ENCODE measurements at places on chromosomes 1 and 21.

DNA sequence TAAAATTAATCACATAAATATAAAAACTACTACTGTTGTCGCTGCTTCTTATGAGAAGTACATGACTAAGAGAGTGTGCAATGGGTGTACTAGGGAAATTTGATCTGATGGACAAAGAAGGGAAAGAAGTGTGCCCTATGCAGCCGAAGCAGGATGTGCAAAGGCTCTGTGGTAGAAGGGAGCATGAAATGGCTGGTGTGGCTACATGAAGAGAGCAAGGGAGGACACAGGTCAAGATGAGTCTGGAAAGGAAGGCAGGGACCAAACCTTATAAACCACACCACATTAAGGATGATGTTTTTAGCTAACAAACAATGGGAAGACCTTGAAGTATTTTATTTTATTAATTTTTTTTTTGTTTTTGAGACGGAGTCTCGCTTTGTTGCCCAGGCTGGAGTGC is 20.0 kb downstream of the MAB21L3 start:
- DNase-seq, result no peak

- DNase-seq, result no peak
These were observed 177.7 kb downstream of the NCAM2 start for GRCh38 chr21:21175798-21176334.

- no peak for DNase-seq
These were observed 18.0 kb upstream of the ARHGEF16 start for GRCh38 chr1:3436451-3436850.

- no peak for DNase-seq
These were observed 1.3 kb upstream of the ZBTB7B start for GRCh38 chr1:155001425-155001674.

DNA sequence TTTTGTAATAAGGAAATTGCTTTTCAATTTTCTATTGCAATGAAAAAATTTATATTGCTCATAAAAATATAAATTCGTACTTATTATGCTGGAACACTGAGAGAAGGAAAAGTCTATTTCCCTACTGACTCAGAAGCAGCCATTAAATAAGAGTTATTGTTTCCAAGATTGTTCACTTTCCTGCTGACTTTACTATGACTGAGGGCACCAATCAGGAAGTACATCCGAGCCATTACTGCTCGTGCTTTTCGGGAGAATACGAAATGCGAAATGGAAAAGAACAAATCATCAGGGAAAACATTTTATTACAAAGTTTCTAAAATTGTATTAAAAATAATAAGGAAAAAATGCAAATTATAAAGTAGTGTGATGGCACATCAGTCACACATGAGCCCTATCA is 204.8 kb downstream of the AKT3 start:
- no peak for DNase-seq

DNA sequence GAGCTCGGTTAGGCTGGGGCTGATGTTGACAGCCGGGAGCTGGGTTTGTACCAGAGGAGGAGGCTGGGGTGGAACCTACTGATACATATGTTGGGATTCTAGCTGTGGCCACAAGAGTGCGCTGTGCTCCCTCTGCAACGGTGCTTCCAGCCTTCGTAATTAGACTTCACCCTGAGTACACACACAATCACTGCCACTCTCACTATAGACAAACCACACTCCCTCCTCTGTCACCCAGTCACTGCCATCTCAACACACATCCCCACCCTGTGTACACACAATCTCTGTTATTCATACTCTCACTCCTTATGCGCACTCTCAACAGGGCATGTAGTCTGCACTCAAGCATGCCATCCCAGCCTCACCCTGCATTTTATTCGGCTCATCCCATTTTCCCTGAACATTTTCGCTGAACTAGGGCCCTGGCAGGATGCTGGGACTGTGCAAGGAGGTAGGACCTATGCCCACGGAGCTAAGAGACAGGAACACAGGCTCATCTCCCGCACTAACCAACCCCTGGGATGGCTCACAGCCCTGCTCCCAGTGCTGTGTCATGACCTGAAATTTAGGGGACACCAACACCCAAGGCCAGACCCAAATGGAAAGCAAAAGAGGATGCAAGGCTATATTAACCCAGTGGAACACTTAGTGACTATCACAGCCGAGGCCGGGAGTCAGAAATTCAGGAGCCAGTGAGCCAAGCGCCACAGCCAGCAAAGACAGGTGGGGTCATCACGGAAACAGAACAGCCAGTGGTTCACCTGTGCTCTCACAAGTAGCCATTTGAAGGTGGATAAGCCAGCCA is 5.7 kb downstream of the GJB3 start:
- peak; percentile 64 for DNase-seq

- no peak for DNase-seq
These were observed 13.1 kb upstream of the SLC25A34 start for GRCh38 chr1:15722836-15723532.

GRCh38 chr1:212229654-212230053 is 55.6 kb upstream of the PPP2R5A start:
- no peak for DNase-seq

DNA sequence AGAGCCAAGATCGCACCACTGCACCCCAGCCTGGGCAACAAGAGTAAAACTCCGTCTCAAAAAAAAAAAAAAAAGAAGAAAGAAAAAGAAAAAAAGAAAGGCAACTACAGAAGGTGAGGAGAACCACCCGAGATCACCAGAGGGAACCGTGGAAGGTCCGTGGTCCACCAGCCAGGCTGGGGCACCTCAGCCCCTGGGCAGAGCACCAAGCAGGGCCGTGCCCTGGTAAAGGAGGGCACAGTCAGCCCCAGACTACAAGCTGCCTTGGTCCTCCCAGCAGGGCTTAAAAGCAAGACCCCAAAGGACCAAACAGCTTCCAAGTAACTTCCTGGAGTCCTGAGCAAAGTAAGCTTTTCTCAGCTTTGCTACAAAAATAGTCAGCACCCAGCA is 8.8 kb upstream of the SAMD11 start:
- no peak for DNase-seq

- no peak for DNase-seq
These were observed 56.2 kb upstream of the WDR26 start for GRCh38 chr1:224490549-224491537.

DNA sequence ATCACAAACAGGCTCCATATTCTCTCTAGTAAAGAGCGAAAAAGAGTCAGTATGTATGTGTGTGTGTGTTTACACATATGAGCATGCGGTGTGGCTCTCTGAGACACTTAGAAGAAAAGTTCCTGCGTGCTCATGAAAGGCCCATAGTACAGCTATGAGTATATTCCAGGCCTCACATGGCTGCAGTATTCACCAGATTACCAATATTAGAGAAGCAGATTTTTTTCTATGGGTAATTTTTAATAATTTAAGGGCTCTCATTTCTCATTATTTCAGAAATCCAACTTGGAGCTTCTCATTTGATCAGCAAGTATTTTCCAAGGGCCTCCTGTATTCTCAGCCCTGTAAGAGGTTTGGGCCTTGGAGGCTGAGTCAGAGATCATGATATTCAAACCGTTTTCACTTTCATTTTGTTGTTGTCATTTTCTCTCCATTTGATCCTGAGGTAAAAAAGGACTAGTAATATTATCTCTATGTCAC is 232.9 kb upstream of the SGIP1 start:
- DNase-seq, result peak; percentile 54

DNA sequence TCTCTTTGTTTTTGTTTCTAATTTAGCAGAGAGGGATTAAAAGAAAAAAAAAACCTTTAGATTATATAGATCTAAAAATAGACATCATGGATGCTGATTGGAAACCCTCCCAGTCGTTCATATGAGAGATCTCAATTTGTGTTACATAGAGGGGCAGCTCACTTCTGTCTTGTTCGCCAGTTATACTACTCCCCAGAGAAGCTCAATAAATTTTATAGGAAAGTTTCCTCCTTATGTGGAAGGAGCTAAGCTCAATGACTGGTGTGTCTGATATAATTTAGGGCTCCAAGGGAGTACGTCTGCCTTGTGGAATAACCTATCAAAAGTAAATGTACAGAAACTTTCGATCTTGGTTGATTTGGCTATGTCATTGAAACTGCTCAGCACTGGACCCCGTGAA is 117.6 kb downstream of the PEX14 start:
- no peak for DNase-seq

GRCh38 chr1:112997781-112998180 is 41.8 kb upstream of the SLC16A1 start:
- no peak for DNase-seq

DNA sequence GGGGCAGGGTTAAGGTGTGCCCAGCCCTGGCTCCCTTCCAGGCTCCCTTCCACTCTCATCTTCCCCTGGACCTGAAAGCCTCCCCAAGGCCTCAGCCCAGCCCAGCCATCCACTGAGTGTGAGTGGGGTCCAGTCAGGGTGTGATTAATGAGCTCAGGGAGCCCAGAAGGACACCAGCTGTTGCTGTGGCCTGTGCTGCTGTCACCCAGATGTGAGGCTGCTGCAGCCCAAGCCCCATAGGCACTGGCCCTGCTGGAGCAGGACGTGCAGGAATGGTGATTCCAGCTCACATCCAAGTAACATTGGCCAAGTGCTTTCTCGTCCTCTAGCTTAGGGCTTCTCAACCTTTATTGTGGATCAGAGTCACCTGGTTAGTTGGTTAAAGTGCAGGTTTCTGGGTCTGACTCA is 77.6 kb downstream of the EPHB2 start:
- DNase-seq, result no peak

DNA sequence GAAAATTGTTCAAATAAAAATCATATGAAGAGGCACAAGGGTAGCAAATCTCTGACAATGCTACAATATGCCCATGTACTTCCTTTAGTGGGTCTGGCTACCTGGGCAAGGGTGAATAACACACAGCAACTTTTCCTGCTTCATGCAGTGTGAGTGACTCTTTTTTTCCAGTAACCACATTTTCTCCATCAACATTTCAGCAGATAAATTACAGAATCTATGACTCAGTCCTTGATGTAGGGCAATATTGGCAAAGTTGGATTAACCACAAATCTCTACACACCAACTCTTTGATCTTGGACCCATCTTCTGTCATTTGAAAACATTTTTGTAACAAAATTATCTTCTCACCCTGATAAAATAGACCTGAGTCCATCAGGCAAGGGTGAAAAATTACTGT is 31.7 kb downstream of the ERICH3 start:
- DNase-seq, result no peak

GRCh38 chr1:66598670-66599069 is 64.7 kb downstream of the SGIP1 start:
- DNase-seq, result no peak

DNA sequence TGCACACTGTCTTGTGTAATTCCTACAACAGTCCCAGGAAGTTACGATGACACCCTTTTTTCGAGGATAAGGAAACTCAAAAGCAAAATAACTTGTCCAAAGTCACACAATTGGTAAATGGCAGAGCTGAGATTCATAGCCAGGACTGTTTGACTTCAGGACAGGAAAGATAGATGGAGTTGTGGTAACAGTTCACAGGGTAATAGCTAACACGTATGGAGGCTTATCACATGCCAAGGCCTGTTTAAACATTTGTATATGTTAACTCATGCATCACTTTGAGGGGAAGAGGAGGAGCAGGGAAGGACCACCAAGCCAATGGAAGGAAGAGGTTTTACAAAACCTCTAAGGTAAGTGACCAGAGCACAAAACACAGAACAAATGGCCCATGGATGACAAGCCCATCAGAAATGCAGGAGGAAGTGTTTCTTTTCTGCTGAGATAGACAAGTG is 2.8 kb downstream of the DHCR24 start:
- no peak for DNase-seq

- DNase-seq, result no peak
These were observed 76.6 kb downstream of the ABCA4 start for GRCh38 chr1:94044290-94044790.

- DNase-seq, result no peak
These were observed 2.5 kb upstream of the OLFML3 start for GRCh38 chr1:113976609-113977278.

DNA sequence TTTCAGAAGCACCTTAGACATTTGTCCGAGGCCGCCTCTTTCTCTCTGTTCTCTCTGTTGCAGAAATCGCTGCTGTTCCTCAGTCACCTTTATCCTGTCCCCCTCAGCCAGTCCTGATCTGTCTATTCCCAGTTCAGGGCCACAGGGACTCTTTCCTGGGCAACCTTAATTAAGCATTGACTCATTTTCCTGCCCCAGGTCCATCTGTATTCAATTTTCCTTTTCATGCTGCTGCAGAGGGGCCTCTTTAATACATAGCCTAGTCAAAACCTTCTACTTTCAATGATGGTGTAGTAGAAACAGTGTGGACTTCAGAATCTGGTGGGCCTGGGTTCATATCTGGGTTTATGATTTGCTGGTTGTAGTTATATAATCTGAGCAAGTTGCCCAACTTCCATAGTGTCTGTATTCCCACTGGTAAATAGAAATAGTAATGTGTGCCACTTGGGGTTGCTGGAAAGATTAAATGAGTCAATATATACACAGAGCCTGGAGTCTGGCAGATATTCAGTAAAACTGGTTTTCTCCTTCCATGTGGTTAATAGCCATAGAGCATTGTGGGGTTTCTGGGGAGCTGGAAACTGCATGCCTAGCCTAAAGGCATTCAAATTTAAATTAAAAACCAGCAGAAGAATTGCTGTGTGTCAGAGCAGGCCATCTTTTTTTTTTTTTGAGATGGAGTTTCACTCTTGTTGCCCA is 4.5 kb downstream of the TRAF5 start:
- no peak for DNase-seq

GRCh38 chr1:26290882-26291261 is 11.0 kb downstream of the SH3BGRL3 start:
- DNase-seq, result no peak

DNA sequence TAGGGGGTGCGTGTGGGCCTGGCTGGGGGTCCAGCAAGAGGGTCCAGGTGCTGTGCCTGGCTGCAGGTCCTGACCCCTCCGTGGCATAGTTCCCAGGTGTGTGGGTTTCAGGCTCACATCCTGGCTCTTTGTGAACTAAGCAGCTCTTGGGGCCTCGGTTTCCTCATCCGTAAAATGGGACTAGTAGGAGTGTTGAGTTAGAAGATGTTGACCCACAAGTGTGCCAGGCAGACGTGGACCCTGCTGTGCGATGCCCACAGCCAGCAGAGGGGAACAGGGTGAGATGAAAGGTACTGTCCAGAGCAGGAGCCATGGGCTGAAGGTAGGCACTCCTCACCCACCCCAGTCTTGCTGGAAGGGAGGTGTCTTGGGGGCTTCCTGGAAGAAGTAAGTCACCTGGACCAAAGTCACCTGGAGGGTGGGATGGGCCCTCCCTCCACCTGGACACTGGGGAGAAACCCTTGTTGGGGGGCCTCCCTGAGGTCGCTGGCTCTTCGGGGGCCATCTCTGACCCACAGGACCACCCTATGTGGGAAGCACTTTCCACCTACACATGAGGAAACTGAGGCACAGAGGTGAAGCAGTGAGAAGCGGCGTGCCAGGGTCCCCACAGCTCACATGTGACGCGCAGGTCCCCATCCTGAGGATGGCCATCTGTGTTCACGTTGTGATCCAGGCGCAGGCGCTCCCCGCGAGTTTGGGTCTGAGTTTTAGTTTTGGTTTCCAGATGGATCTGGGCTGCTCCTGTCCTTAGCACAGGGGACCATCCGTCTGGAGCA is 1.4 kb downstream of the ARHGEF16 start:
- DNase-seq, result no peak

GRCh38 chr1:229508823-229509337 is 739 bp upstream of the NUP133 start:
- DNase-seq, result no peak

GRCh38 chr21:36976882-36977651 is 10.6 kb upstream of the HLCS start:
- DNase-seq, result no peak

GRCh38 chr1:43982808-43983207 is 3.8 kb downstream of the B4GALT2 start:
- DNase-seq, result no peak

Data from activated naive CD4-positive, alpha-beta T cell treated with anti-CD3 and anti-CD28 coated beads, Interleukin-2, amount 50 U/mL, for 16 hours (primary cell).